Fibroblast of skin of left biceps (primary cell): ENCODE measurements at places on chromosomes 7 and 10.

GRCh38 chr7:91514591-91514990, 250.4 kb downstream of the FZD1 start:
- no peak for DNase-seq

DNA sequence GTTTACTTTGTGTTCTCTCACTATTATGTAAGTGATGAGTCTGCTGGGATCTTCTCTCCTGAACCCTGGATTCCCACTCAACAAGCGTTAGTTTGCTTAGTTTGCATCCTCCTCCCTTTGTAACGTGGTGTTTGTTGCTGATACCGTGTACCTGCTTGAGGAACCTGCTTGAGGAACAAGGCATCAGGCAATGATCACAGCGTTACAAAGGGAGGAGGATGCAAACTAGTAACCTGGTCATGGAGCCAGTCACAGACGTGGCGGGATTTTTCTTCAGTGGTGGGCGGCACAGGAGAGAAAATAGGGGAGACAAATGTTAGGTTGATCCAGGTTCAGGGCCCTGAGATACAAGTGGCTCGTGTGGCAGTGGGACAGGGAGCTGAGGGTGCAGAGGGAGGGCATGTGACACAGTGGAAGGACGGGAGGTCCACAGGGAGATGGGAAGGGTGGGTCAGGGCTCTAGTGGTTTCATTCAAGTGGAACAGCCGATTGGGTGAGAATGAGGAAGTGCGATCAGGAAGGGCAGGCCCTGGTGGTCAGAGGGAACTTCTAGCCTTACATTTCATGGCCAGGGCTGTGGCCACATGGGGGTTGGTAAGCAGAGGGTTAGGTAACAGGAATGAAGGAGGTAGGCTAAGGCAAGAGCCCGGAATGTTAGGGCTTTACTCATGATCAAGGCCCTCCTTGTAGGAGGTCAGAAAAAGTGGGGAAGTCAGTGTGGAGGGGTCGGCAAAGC, 38.0 kb downstream of the SNX10 start:
- DNase-seq: no peak

DNA sequence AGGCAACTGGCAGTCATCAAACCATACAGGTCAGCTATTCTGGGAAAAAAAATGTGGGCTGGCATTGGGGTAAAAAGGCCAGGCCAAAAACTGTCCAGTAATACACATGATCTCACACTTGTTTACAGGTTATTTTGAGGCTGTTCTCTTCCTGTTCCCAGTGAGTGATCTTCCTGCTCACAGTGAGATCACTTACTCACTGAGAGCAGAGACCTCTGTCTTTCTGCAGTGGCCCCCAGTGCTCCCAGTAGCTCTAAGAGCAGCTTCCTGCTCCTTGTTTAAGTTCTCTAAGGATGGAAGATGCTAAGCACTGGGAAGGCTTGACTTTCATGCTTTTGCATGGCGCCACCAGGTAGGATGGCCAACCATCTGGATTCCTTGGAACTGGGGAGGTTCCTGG, 93.5 kb upstream of the KIAA1217 start:
- DNase-seq: no peak

- no peak for DNase-seq
These were observed 544.5 kb upstream of the SORCS1 start for GRCh38 chr10:107708981-107709380.

DNA sequence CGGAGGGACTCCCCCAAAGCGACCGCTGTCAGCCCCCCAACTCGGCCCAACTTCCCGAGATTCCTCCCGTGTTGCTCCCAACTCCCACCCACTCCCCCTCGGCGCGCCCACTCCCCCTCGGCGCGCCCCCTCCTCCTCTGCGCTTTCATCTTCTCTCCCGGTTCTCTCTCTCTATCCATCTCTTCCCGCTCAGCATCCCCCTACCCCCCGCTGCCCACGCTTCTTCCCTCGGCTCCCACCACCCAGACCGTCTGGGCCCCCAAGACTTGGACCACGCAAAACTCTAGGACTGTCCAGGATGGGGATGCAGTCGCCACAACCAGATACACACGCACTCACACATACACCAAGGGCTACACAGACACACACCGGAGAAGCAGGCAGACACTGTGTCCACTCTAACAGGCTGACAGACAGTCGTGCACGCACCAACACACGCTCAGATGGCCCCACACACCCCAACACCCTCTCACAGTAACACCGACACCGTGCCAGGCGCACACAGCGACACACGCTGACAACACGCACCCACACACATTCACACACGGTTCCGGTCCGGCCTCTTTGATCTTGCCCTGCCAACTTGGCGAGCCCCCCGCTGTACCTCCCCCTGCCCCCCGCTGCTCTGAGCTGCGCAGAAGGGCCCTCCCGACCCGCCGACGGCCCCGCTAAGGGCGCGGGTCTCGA, 1.1 kb downstream of the GRID1 start:
- DNase-seq: no peak

GRCh38 chr7:64656489-64656888, 9.4 kb upstream of the ZNF107 start:
- DNase-seq: no peak

- DNase-seq: no peak
These were observed 76.4 kb downstream of the PLXDC2 start for GRCh38 chr10:19892677-19893076.

GRCh38 chr7:100190048-100190711, 12.5 kb downstream of the STAG3 start:
- peak; percentile 21 for DNase-seq
